NCI-H146 (cell line): ENCODE measurements at places on chromosomes 13 and 19.
A peak's percentile ranks its signal among the peaks of the same experiment; 100 is the strongest.

DNA sequence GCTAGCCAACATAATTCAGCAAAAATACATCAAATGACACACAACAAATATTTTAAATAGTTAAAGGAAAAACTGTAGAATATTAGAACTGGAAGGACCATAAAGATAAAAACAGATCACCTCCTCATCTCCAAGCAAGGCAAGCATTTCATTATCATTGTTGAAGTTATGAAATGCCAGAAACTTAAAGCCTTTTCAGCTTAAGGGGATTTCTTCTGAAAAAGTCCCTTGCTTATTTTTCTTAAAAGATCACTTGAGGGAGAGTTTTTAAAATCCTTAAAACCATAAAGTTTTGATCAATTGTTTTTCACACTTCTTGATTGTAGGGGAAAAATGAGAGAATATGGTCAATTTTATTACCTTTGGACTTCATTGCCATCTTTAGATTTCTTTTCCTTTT, 37.4 kb downstream of the FLT1 start:
- DNase-seq = no peak

GRCh38 chr19:16325161-16325527, 518 bp downstream of the KLF2 start:
- DNase-seq = peak; percentile 36

DNA sequence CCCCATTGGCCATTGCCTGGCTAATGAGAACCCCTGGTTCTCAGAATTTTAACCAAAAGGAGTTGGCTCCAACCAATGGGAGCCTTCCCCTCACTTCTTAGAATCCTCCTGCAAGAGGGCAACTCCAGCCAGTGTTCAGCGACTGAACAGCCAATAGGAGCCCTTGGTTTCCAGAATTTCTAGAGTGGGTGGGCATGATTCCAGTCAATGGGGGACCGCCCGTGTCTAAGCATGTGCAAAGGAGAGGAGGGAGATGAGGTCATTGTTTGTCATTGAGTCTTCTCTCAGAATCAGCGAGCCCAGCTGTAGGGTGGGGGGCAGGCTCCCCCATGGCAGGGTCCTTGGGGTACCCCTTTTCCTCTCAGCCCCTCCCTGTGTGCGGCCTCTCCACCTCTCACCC, 9.5 kb upstream of the SWSAP1 start:
- no peak for DNase-seq

GRCh38 chr13:112133499-112134390, 66.8 kb downstream of the SOX1 start:
- DNase-seq = no peak

DNA sequence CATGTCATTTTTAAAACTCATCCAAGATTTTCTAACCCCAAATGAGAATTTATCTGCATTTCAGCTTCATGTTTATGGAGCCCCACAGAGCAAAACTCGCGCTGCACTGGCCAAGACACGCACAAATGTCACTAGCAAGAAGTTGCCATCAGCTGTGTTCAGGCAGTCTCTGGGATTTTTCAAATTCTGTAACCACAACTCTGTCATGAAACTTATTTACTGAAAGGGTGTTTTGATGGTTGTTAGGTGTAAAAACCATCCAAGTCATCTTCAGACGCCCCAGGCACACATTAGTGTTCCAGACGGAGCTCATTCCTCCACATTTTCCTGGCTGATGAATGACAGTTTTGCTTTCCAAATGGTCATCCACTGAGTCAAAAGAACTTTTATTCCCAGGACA, 63.4 kb downstream of the SLC7A1 start:
- DNase-seq = no peak

DNA sequence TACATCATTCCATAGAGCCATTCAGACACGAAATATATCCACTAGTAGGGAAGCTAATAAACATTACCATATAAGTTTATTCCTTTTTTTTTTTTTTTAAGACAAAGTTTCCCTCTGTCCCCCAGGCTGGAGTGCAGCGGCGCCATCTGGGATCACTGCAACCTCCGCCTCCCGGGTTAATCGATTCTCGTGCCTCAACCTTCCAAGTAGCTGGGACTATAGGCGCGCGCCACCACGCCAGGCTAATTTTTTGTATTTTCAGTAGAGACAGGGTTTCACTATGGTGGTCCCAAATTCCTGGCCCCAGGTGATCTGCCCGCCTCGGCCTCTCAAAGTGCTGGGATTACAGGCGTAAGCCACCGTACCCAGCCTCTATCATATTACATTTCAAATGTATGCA, 612 bp upstream of the ZNF154 start:
- DNase-seq = no peak

DNA sequence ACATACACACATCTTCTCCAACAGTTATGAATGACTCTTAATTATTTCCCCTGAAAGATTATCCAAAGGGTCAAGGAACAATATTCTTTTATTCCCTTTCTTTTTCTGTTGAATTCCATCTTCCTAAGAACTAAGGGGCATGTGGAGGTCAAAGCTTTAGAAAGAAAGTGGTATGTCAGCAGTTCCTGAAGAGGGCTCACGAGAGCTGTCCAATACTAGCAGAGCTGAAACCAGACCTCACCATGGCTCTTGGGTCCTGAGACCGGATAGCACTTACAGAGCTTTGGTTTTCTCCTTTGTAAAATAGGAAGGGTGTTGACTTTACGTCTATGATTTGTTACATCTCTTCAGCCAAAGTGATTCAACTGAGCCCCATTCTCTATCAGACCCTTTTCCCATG, 109.8 kb upstream of the FREM2 start:
- no peak for DNase-seq

DNA sequence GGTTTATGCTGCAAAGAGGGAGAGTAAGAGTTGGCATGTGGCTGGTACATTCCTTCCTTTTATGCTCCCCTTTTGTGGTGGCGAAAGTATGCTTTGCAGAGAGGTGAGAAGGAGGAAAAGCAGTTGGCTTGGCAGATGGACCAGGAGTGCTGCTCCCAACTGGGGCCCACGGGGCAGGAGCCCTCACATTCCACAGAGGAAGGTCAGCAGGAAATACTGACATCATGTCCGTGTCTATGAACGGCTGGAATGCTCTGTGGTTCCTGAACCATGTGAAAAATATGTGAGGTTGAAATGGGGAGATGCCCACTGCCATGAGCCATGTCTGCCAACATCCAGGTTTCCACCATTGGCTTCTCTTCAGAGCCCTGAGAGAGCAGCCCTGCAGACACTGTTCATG, 33.3 kb upstream of the GAS6 start:
- DNase-seq = no peak

GRCh38 chr19:4379383-4380253, 20.7 kb downstream of the SH3GL1 start:
- no peak for DNase-seq

DNA sequence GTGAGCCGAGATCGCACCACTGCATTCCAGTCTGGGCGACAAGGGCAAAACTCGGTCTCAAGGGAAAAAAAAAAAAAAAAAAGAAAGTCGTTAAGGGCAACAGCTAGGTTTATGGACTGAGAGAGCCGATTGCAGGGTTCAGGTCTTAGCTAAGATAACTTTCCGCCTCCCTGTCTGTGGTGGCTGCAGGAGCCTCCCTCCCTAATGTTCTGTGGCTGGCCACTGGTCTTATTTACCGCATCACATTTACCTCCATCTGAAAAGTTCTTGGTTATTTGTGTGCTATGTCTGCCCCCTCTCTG, 722 bp upstream of the CRTC1 start:
- no peak for DNase-seq

- peak; percentile 22 for DNase-seq
Observed at GRCh38 chr13:25608181-25608580, 236.4 kb downstream of the ATP8A2 start.

- DNase-seq = no peak
Observed at GRCh38 chr13:65719831-65720230, 1510.3 kb downstream of the PCDH9 start.

DNA sequence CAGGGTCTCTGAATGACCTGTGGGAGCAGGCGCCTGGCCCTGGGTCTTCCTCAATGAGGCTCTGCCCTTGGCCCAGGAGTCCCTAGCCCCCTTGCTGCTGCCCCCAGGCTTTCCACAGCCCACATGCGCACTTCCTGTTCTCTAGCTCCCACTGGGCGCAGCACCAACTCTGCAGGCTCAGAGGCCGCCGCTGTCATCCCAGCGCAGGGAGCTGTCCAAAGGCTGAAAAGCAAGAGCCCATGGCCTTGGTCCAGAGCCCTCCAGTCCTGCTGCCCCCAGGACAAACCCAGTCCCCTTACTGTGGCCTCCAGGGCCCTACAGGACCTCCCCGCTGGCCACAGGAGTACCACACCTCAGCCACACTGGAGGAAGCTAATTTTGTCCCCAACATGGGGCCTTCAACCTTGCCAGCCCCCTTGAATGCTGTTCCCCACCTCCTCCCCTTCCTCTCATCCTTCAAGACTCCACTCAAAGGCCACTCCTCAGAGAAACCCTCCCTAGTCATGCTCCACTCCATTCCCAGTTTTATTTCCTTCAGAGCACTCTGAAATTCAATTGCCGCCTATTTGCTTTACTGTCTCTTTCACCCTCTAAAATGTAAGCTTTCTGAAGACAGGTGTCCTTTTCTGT, 8.0 kb upstream of the POU2F2 start:
- no peak for DNase-seq

DNA sequence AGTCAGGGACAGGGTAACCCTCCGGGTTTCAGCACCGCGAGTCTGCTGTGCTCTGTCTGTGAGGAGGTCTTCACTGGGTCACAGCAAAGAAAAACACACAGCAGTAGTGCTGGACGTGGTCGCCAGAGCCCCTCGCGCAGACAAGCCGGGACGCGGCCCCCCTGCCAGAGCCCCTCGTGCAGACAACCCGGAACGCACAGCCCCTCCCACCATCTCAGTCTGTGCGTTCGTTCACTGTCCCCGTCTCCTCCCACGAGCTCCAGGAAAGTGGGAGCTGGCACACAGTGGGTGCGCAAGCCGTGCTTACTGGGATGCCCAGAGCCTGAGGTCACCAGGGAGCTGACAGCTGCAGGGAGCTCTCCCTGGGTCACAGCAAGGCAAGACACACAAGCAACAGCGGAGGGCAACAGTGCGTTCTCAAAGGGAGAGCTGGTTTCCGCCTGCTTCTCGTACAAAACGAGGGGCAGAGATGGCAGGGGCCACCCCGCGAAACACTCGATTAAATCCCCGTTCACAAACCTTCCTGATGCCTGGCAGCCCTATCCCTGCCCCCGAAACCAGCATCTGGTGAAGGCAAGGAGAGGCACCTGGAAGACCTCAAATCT, 3.2 kb upstream of the PLPP2 start:
- no peak for DNase-seq

DNA sequence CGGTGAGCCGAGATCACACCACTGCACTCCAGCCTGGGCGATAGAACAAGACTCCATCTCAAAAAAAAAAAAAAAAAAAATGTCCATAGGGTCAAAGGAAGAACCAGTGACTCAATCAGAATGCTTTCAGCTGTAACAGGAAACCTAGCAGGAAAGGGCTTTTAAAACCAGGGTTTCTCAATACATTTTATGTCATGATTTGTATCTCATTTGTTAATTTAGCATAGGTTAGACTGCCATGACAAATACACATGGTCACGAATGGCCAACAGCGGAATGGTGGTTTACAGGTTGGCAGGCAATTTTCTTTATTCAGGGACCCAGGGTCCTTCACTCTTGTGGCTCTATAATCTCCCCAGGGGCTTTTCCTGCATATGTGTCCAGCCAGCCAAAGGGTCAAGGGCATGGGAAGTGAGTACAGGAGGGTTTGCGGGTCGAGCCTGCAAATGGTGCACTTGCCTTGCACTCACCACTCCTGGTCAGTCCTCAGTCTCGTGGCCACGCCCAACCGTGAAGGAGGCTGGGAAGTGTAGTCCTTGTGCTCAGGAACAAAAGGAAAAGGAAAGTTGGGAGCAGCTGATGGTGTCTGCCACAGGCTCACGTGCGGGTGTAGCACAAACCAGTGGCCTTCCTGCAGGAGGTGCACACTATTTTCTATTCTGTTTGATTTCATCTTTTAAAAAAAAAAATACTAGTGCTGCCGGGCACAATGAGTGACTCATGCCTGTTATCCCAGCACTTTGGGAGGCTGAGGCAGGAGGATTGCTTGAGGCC, 14.8 kb downstream of the DHX34 start:
- no peak for DNase-seq

GRCh38 chr19:38073841-38074685, 150.0 kb downstream of the DPF1 start:
- peak; percentile 32 for DNase-seq

- no peak for DNase-seq
Observed at GRCh38 chr19:18665771-18666202, 17.7 kb upstream of the CRTC1 start.

DNA sequence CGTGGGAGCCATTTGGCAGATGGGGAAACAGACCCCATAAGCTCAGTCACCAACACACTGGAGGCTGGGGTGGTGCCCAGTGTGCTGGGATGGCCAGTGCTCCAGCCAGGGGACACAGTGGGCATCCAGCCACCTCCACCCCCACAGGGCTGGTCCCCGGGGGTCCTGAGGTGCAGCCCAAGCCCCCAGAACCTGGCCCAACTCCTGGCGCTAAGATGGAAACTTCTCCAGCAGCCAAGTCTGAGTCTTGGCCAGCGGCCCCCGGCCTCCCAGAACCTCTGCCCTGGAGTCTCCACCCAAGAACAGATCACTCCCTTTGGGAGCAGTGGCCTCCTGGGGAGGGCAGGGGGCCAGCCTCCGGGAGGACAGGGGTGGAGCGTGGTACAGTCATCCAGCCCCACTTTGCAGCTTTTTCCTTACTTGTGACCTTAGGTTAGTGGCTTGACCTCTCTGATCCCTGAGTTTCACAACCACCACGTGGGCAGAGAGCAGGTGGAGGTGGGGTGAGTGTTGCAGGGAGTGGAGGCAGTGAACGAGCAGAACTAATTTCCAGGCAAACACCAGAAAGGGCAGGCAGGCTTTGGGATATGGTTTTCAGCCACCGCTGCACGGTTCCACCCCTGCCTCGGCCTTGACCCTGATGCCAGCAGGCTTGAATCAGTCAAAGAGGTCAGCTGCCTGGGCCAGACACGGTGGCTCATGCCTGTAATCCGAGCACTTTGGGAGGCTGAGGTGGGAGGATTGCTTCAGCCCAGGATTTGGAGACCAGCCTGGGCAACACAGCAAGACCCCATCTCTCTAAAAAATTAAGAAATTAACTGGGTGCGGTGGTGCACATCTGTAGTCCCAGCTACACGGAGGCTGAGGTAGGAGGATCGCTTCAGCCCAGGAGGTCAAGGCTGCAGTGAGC, 4.3 kb upstream of the NRTN start:
- no peak for DNase-seq

- peak; percentile 72 for DNase-seq
Observed at GRCh38 chr13:27170516-27171243, 931 bp downstream of the USP12 start.

DNA sequence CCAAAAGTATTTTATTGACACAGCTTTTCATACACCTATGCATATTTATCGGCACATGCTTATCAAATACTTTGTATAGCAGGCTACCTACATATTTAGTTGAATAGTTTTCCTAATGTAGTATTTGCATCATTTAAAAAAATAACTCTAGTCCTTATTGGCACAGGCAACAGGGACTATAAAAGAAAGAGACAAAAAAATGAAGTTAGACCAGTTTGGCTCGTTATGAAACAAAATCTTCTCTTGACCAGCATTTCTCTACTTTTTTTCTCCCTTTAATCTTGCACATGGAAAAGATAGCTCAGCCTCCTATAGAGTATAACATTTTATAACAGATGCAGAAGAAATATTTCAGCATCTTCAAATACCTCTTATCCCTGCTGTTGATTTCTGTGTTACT, 794.8 kb upstream of the MIR17HG start:
- no peak for DNase-seq

GRCh38 chr13:19179916-19180315, 1.7 kb downstream of the TUBA3C start:
- DNase-seq = no peak
